SK-N-SH treated with all-trans-retinoic acid at 6 μM for 48 hours (cell line): ENCODE measurements at places on chromosomes 2 and 18.

DNA sequence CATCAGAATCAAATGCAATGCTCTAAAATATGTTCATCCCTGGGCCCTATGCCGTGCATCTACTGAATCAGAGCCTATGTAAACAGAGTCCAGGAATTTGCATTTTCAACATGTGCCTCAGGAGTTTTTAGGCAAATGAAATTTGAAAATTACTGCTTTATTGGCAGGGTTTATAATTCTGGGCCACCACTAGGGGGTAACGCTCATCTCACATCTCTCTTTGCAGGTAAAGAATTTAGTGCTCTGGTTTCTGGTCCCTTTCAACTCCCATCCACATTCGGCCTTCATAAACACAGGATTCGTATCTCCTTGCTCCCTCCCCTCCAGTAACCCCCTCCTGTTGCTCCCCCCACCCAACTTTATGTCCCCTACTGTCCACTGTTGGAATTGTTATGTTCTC, 49.3 kb downstream of the LYPD6B start:
- peak; percentile 24; the same call in 2 of the 3 replicates for ATAC-seq

DNA sequence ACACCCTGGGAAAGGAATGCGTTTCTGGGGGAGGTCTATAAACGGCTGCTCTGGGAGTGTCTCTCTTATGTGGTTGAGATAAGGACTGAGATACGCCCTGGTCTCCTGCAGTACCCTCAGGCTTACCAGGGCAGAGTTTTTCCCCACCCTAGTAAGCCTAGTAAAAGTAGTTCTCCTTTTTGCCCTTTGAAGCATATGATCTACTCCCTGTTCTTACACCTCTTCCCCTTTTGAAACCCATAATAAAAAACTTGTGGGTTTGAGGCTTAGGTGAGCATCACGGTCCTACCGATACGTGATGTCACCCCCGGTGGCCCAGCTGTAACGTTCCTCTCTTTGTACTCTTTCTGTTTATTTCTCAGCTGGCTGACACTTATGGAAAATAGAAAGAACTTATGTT, 97.4 kb downstream of the FSIP2 start:
- ATAC-seq, result no peak

DNA sequence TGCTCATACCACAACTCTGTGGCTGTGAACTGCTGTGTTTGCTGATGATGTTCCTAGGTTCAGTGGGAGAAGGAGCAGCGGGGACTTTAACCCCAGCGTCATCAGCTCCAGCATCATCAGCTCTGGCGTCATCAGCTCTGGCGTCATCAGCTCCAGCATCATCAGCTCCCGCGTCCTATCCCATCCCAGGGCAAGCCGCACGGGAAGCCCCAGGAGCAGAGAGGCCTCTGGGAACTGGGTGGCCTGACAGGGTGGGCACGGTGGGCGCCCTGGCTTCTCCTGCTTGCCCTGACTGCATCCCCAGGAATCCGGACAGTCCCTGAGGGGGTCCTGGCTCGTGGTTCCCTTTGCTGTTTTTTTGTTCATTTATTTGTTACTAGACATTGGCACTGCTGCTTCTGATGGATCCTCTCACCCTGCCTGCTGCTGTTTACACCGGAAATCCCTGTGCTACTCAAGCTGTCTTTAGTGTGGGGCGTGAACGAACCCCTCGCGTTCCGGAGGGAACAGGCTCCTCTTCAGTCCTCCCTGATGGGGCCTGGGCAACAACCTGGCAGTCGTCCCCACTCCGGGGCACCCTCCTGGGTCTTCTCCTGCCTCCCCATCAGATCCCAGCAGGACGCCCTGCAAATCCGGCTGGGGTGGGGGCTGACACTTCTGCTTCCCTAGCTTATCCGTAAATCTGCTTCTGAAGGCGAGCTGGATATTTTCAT, 67.1 kb upstream of the PXDN start:
- ATAC-seq, result no peak

- no peak for ATAC-seq
Observed at GRCh38 chr18:75249175-75249518, 38.5 kb downstream of the TSHZ1 start.

DNA sequence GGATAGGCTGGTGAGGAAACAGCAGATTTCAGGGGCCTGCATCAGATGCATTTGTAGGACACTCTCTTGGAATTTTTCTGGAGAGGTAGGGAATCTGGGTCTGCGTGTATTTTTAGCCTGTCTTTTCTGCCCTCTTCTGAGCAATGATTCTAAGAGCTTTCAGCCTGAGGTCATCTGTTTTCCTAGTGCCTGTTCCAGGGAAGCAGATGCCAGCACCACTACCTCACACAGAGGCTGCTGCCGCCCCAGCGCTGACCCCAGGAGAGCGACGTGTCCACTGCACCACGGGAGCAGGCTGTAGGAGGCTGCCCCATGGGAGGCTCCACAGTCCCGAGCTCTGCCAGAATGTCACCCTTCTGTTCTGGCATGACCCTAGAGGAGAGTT, 316.5 kb downstream of the CYP26B1 start:
- ATAC-seq, result peak; percentile 96

DNA sequence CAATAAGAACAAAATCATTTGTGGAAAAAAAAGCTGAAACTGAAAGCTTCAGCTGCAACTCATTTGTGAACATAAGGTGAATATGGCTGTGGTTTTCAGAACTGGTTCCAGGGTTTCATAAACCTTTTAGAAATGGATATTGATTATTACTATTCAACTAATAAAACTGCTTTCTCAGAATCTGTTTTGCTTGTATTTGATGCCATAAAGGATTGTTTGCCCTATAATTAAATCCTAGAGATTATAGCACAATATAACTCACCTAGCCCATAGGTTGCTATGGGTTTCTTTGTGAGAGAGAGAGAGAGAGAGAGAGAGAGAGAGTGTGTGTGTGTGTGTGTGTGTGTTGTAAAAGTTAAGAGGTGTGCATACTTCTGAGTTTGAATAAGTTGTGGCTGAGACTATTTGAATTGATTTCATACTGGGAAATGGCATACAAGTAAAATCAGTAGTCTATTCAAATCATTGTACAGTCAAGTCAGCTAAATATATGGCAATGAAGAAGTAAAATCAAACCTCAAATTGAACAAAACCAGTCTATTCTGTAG, 339.2 kb downstream of the ARHGAP15 start:
- no peak for ATAC-seq

DNA sequence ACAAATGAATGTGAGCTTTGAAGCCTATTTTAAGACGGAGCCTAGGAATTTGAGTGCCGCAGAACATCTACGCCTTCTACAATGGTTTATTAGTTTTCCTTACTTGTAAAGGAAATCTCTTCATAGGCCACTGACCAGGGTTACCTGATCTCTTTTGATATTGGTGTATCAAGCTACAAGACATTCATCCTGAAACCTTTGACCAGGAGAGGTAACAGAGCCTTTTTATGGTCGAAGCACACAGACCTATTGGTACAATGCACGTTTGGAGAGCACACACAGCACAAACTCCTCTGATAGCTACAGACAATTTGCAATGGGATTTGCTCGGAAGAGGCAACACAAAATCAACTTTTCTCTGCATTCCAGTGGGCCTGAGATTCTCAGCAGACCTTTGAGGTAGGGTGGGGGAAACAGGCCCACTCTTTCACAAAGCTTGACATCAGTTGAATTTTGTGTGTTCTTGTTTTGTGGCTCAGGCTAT, 12.8 kb downstream of the MYCN start:
- ATAC-seq, result no peak

- no peak for ATAC-seq
Observed at GRCh38 chr2:232336981-232337720, 41.4 kb upstream of the ALPP start.
